ENCODE measurements at places on chromosomes 5 and 9.

- DNase-seq = no peak
Measured at GRCh38 chr9:85212209-85212608, 529.5 kb downstream of the AGTPBP1 start.

DNA sequence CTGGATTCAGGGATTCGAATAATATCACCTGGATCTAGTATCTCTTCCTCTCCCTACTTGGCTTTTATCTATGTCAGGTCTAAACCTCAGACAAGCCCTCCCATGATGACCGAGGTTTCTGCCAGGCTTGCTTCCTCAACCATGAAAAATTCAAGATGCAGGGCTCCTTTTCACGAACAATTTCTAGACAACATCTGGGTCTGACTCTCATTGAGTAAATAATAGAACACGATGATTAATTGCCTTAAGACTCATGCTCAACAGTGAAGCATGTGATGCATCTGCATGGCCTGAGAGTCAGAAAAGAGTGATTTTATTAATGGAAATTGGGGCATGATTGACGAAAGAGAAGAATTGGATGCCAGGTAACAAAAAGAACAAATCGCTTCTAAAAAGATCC is 277.2 kb upstream of the ZNF608 start:
- DNase-seq = no peak

DNA sequence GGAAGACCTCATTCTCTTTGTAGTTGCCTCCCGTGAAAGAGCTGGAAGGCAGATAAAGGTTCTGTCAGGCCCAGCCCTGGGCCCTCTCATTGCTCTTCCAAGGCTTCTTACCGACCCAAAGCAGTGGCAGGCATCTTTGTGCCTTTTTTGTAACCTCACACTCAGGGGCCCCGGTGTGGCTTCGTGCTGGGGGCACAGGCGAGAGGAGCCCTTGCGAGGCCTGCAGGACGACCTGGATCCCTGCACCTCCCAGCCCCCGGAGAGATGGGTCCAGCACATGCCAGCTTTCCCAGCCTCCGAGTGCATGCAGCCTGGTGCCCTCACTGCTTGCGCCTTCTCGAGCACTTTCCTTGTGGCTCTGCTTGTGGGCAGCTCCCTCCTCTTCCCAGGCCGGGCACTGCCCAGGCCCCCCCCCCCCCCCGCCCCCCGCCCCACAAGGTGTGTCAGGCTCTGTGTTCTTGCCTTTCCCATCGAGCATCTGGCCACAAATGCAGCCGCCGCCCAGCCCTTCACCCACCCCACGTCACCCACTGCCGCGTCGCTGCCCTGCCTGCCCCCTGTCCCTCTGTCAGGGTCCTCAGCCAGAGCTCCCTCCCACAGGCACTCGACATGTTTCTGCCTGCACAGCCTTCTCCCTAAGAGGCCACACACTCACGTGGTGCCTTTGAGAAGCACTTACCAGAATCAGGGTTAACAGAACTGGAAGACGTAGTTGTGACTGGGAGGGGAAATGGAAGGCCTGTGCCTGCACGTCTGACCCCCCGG is 63.7 kb upstream of the CACNA1B start:
- no peak for DNase-seq

DNA sequence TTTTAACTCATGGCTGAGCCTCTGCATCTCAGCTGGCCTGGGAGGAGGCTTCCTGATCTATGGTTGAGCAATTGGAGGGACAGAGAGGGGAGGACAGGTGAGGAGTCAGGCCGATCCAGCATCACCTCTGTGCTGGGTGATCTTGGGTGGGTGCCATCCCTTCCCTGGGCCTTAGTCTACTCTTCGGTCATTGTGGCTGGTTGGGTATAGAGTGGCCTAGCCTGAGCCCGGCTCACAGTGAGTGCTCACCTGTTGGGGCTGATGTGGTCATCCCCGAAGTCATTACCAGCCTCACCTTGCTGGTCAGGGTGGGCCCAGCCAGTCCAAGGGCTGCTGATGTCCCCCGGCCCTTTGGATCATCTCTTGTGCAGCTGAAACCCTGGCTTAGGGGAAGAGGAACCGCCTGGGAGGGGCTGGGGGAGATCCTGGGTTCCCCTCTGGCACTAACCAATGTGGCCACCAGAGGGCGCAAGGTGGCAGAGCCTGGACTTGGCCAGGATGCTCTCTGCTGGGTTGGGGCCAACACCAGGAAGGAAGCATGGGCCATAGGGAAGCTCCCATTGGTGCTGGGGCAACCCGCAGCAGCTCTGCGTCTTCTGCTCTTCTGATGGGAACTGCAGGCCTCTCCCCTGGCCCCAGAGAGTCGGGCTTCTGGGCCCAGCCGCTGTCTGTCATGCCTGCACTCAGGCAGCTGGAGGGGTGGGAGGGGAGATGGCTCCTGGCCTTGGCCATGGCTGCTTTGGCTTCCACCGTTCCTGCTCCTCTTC is 17.3 kb upstream of the ODF2 start:
- peak; percentile 57 for DNase-seq

GRCh38 chr9:7799944-7800285 is 337 bp upstream of the DMAC1 start:
- DNase-seq = no peak

DNA sequence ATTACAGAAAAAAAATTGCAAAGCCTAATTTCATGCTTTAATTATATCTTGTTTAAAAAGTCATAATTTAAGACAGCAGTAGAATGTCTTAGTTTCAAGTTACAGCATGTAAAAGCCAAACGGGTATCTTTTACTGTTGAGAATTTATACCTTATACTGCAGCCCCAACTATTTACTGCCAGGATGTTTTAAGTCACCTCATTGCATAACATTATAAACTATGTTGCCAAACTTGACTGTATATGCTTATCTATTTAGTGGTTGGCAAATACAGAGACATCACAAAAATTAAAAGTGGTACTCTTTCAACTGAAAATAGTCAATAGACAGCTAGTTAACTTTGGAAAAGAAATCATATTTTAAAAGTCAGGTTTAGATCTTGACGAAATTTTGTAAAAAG is 119.5 kb downstream of the EDIL3 start:
- no peak for DNase-seq
